Suppressor macrophage (primary cell): ENCODE measurements at places on chromosomes 4 and X.

- DNase-seq: no peak
These were observed 122.5 kb upstream of the GALNT7 start for GRCh38 chr4:173046144-173046543.

DNA sequence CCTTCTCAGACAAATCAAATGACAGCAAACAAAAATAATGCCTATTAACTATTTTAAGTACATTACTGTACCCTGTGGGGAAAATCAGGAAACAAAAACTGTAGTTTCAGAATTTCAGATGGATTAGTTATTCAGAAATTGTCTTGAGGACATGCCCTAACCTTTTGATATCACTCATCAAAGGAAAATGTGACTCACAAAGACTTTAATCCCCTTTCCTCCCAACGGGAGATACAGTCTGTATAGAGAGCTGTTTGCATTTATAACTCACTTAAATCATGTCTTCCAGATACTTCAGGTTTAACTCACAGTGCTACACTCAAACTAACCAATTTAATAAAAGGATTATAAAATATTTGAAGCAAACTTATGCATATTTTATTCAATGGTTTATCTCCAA lies 304.0 kb downstream of the MAPK10 start:
- DNase-seq: no peak

DNA sequence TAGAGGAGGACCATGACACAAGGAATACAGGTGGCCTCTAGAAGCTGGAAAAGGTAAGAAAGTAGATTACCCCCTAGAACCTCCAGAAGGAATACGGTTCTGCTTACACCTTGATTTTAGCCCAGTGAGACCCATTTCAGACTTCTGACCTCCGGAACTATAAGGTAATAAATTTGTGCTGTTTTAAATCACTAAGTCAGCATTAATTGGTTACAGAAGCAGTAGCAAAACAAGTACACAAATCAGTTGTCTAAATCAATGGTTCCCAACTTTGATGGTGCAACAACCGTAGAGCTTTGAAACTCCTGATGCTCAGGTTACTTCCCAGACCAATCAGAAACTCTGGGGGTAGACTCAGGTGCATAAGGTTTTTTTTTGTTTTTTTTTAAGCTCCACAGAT lies 113.6 kb downstream of the RTL9 start:
- DNase-seq: no peak

- DNase-seq: no peak
These were observed 293.9 kb downstream of the RAB28 start for GRCh38 chr4:13190093-13190721.

- DNase-seq: no peak
These were observed 29.3 kb downstream of the INTS12 start for GRCh38 chr4:105679186-105679585.

DNA sequence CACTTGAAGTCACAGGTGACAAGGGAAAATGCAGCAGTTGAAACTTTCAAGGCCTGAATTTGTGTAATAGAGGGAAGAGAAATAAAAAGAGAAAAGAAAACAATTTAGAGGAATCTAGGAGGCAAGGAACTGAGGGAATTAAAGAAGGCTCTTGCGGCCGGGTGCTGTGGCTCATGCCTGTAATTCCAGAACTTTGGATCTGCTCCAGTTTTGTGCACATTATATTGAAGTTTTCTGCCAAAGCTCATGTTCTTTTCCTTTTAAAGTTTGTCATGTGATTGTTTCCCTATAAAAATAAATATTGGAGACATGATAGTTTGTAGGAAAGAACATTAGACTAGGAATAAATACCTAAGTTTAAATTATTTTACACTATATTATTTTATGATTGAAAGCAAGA lies 433.9 kb upstream of the CPEB2 start:
- DNase-seq: no peak

GRCh38 chr4:930827-931193 lies 1.3 kb downstream of the GAK start:
- no peak for DNase-seq

DNA sequence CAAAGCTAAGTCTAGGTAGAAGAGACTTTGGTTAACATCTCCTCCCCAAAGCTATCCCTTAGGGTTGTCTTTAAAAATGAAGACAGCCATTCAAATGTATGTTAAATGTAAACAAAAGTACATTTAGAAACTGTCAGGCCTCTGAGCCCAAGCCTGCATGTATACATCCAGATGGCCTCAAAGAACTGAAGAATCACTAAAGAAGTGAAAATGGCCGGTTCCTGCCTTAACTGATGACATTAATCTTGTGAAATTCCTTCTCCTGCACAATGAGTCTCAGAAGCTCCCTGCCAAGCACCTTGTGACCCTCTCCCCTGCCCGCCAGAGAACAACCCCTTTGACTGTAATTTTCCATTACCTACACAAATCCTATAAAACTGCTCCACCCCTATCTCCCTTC lies 377.9 kb downstream of the FAM133A start:
- DNase-seq: no peak

GRCh38 chrX:103215425-103215991 lies 600 bp downstream of the BEX4 start:
- peak; percentile 29 for DNase-seq

GRCh38 chrX:44989995-44990770 lies 117.2 kb downstream of the KDM6A start:
- peak; percentile 48 for DNase-seq

GRCh38 chr4:146124023-146124680 lies 51.4 kb upstream of the LSM6 start:
- DNase-seq: peak; percentile 41

DNA sequence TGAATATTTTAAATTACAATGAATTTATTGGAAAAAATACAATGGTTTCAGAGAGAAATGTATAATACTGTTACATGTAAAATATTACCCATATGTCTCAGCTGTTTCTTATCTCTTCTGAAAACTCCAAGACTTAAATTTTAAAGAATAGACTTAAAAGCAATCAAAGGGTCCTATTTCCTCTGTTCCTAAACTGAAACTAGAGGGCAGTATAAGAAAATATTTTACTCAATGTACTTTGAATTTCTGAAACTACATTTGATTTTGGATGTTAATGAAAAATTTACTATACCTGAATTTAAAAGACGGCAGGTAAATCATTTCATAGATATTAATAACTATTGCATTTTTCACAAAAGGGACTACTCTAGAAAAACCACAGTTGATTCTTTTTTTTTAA lies 200.2 kb downstream of the LRBA start:
- no peak for DNase-seq

DNA sequence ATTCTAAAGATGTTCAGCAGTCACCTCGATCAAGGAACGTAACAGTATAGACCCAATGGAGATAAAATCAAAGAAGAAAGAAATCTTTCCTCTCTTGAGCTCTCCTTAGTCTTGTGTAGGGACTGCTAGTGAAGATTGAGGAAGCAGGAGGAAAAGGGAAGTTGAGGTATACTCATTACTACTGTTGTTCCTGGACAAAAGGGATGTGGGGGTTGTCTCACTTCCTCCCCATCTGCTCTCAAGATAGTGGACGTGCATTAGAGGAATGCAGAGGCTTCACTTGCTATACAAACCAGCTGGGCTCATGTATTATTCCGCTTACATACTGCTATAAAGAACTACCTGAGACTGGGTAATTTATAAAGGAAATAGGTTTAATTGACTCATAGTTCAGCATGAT lies 208.9 kb upstream of the ARHGEF9 start:
- peak; percentile 13 for DNase-seq

GRCh38 chr4:53432528-53433424 lies 55.3 kb downstream of the FIP1L1 start:
- DNase-seq: no peak

DNA sequence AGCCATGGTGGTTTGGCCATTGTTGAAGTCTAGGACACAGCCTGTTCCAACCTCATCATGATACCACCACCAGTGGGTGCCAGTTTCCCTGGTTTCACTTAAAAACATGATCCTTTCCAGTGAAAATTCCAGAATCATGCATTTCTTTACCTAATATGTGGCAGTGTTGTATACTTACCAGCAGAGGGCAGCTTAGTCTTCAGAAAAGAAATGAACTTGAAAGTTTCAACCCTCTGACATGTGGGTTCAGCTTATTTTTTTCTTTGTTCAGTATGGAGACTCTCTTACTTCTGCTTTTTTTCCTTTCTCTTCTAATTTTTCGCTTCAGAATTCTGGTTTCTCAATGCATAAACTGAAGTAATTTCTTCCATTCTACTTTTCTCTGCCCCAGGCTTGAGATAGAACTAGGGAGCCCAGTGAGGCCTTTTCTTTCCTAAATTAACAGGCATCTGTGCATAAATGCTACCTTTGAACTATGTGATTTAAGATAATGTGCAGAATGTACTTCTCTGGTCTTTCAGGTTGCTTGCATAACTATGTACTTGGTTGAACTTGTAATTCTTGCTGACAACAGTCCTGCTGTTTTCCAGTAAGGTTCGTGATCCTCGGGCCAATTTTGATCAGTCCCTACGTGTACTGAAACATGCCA lies 10.7 kb downstream of the LIAS start:
- DNase-seq: peak; percentile 74

GRCh38 chr4:102826890-102827673 lies at the start of gene UBE2D3:
UBE2D3 (minus strand) TSS chr4:102827551; CDS start chr4:102826508, 1,043 bp downstream.
- peak; percentile 97 for DNase-seq

DNA sequence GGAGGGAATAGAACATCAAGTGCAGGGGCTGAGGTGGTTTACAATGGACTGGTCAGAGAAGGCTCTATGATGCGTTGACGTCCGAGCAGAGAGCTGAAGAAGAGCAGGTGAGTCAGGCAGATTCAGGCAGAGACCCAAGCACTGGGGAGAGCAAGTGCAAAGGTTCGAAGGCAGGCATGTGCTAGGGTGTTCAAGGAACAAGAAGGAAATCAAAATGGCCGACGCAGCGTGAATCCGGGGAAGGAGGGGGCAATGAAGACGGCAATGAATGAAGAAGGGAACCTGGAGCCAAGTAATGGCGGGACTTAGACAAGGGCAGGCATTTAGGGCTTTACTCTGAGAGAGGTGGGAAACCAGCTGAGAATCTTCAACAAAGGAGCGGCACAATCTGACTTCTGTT lies 56.8 kb upstream of the DCTD start:
- DNase-seq: no peak

DNA sequence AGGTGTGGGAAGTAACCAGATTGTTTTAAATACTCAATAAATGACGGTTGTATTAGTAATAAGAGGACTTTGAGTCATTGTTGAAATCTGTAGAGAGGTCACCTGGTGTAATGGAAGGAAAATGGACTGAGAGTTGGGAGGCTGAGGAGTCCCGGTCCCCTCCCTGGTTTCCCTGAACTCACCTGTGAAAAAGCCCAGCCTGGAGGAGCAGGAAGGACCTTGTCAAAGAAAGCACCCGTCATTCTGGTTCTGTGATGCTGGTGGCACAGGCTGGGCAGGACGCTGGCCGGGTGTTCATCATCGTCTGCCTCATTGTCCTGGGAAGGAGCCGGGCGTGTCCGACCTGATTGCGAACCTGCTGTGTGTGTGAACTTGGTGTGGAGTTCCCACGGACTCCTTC lies 70.8 kb downstream of the SORCS2 start:
- DNase-seq: no peak

DNA sequence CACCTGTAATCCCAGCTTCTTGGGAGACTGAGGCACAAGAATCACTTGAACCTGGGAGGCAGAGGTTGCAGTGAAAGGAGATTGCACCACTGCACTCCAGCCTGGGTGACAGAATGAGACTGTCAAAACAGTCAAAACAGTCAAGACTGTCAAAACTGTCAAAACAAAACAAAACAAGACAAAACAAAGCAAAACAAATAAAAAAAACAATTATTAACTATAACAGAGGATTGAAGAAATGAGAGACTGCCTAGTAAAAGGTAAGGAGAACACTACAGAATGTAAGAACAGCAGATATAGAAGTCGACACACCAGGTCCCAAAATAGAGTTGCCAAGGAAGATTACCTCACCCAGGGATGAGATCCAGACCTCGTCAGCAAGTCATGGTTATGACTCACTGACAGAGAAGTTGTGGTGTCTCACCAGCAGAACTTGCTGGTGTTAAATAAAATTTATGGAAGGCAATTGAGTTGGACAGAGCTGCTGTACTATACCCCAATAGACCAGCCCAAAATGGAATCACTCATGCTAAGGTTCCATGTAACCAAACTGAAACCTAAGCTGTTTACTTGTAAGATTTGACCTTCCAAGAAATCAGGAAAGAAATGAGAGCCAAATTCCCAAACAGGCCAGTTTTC lies 32.1 kb upstream of the GK start:
- peak; percentile 81 for DNase-seq

DNA sequence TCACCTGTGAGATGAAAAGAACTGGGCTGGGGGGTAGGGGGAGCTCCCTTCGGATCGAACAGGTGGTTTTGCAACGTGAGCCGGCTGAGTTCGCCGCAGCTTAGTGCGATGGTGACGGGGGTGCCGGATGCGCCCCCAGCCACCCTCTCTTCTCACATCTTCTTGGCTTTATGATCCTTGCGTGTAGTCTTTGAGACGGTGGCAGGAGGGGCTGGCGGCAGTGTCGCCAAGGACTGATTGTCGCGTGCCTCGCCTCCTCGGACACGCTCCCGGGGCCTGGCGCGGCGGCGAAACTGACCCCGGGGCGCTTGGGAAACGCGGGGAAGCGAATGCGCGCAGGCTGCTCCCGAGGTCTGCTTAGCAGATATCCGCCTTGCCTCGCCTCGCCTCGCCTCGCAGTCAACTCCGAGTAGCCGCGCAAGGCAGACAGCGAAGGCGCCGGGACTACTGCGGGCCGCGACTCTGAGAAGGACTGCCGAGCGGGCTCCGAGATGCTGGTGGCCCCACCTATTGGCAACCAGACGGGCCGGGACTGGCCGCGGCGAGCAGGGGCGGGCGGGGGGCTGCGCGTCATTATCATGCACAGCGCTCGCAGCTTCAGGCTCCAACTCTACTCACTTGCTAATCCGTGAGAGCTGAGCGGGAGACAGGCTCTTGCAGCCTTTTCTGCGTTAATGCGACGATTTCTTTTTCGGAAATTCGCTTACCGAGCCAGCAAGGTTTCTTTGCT lies 1.5 kb downstream of the GRID2 start:
- DNase-seq: no peak

- peak; percentile 4 for DNase-seq
These were observed 101.4 kb downstream of the PPARGC1A start for GRCh38 chr4:23788460-23788859.

DNA sequence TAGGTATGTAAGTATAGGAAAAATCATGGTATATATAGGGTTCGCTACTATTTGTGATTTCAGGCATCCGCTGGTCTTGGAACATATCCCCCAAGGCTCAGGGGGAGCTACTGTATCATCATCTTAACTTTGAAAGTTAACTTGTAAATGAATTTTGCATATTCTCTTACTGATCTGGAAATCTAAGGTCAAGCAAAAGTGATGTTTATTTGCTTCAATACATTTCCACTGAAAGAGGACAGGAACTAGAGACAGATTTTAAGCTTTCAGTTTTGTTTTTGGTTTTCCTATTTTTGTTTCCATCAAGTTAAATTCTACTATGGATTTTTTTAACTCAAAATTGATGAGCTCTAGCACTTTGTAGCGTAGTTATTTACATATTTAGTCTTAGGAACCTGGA lies 56.2 kb downstream of the NAF1 start:
- DNase-seq: no peak

GRCh38 chr4:78056265-78057129 lies 626 bp upstream of the FRAS1 start:
- DNase-seq: peak; percentile 32

- no peak for DNase-seq
These were observed 50.7 kb upstream of the USP38 start for GRCh38 chr4:143133977-143134376.
